Stimulated activated CD4-positive, alpha-beta T cell treated with anti-CD3 and anti-CD28 coated beads, Interleukin-15, amount 100 ng/mL, for 1 hour (primary cell): ENCODE measurements at places on chromosomes 13 and 19.

DNA sequence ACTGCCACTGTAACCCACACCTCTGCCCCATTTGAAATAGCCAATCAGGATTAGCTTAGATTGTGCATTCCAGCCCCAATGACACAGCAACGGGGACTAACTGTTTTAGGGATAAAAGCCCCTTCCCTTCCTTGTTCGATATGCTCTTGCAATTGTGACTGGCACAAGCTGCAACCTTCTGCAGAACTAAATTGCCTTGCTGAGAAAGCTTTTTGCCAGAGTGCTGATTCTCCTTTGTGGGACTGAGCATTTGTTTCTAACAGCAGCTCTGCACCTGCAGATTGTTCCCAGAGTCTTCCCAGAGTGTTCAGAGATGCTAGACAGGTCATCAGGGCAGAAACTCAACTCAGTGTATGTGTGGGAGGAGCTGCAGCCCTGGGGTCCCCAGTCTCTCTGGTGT lies 115.8 kb downstream of the ZNF675 start:
- DNase-seq, result no peak

DNA sequence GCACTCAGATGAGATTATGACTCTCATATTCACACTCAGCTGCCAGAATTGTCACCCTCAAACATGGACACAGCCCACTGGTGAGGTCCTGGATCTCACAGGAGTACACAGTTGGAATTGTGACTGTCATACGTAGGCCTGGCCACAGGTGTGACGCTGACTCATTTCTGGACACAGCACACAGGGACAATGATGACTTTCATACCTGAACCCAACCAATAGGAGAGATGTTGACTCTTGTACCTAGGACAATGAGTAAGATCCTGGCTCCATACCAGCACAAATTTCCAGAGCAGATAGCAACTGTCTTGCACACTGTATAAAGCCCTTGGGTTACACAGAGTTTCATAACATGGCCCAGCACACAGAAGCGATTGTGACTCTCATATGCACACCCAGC lies 46.4 kb downstream of the ZNF85 start:
- no peak for DNase-seq

DNA sequence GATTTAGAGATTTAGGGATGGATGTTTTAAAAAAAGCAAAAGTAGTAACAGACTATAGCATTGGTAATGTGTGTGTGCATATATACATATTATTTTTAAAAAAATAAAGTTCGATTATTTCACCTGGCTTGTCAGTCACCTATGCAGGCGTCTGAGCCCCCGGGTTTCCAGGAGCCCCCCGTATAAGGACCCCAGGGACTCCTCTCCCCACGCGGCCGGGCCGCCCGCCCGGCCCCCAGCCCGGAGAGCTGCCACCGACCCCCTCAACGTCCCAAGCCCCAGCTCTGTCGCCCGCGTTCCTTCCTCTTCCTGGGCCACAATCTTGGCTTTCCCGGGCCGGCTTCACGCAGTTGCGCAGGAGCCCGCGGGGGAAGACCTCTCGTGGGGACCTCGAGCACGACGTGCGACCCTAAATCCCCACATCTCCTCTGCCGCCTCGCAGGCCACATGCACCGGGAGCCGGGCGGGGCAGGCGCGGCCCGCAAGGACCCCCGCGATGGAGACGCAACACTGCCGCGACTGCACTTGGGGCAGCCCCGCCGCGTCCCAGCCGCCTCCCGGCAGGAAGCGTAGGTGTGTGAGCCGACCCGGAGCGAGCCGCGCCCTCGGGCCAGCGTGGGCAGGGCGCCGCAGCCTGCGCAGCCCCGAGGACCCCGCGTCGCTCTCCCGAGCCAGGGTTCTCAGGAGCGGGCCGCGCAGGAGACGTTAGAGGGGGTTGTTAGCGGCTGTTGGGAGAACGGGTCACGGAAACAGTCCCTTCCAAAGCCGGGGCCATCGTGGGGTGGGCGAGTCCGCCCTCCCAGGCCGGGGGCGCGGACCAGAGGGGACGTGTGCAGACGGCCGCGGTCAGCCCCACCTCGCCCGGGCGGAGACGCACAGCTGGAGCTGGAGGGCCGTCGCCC lies 840 bp upstream of the CCNA1 start:
- no peak for DNase-seq

- no peak for DNase-seq
These were observed 20.5 kb upstream of the C1QTNF9 start for GRCh38 chr13:24288870-24289269.

- no peak for DNase-seq
These were observed 6.0 kb downstream of the ATG4D start for GRCh38 chr19:10549733-10550132.

GRCh38 chr13:108345016-108345415 lies 75.5 kb downstream of the TNFSF13B start:
- DNase-seq, result no peak

GRCh38 chr19:29086182-29086581 lies 126.8 kb downstream of the UQCRFS1 start:
- DNase-seq, result no peak

- DNase-seq, result no peak
These were observed 1180.1 kb upstream of the ATXN8OS start for GRCh38 chr13:68927387-68928026.

DNA sequence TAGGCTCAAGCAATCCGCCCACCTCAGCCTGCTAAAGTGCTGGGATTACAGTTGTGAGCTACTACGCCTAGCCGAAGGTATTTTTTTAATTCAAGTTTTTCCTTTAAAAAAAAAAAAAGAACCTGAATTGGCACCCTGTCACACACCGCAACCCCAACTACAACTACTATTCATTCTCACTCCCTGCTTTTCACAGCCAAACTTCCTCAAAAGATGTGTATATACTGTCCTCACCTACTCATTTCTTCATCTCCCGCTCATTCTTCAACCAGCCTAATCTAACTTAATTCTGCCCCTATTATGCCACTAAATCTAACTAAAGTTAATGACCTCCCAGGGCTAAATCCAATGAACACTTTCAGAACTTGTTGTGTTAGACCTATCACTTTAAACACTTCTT lies 12.7 kb upstream of the WBP4 start:
- DNase-seq, result no peak

- DNase-seq, result no peak
These were observed 86.7 kb downstream of the DNAJC3 start for GRCh38 chr13:95763601-95764000.

- no peak for DNase-seq
These were observed 22.9 kb downstream of the CYP4F2 start for GRCh38 chr19:15874821-15875474.

DNA sequence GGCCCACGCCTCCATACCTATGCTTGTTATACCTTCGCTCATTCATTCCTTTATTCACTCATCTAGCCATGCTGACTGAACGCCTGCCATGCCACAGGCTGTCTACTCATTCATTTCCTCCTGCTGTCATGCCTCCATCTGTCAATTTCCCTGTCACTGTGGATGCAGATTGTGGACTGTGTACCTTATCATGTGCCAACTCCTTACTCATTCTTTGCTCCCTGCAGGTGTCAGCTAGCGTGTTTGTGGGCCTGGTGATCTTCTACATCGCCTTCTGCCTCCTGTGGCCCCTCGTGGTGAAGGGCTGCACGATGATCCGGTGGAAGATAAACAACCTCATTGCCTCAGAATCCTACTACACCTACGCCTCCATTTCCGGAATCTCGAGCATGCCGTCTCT lies 4.1 kb upstream of the PSMD8 start:
- DNase-seq, result no peak

GRCh38 chr13:113406321-113407102 lies 42.6 kb upstream of the GRTP1 start:
- no peak for DNase-seq

GRCh38 chr19:5627395-5627904 lies 4.6 kb downstream of the SAFB start:
- no peak for DNase-seq

DNA sequence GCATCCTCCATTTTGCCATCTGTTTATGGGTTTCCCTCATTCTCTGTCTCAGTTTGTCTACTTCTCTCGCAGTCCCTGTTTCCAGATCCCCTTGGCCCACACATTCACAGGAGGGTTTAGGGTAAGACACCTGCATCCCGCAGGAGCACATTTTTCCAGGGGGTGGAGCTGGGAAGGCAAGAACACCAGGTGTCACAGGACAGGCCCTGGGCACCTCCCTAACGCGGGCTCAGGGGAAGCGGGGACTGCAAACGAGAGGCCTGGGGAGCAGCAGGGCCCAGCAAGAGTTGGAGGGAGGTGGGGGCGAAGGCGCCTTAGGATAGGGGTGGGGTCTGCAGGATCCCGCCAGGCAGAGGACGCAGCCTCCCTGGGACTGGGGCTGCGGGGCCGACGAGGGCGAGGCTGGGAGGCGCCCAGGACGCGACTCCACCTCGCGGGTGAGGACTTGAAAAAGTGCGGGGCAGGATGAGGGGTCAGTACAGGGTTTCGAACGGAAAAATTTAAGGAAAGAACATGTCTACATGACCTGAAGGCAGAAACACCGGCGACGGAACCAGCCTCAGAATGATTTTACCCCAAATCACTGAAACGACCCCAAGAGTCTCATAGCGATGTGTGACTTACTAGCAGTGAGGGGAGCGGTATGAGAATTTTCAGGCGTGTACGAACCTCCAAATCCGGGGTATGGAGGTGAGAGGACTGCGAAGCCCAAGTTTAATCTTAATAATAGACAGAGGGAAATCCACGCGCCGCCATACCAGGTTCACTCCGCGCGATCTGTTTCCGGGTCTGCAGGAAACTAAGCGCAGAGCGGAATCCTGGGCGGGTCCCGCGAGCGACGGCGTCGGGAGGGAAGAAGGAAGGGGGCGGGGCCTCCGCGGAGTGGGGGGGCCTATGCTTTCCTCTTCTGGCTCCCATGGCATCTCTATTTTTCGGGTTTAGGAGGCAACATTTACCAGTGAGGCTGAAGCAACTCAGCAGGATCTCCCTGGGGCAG lies 7.1 kb upstream of the ERVV-2 start:
- no peak for DNase-seq

- no peak for DNase-seq
These were observed 704.4 kb upstream of the PCDH20 start for GRCh38 chr13:62119739-62120700.

DNA sequence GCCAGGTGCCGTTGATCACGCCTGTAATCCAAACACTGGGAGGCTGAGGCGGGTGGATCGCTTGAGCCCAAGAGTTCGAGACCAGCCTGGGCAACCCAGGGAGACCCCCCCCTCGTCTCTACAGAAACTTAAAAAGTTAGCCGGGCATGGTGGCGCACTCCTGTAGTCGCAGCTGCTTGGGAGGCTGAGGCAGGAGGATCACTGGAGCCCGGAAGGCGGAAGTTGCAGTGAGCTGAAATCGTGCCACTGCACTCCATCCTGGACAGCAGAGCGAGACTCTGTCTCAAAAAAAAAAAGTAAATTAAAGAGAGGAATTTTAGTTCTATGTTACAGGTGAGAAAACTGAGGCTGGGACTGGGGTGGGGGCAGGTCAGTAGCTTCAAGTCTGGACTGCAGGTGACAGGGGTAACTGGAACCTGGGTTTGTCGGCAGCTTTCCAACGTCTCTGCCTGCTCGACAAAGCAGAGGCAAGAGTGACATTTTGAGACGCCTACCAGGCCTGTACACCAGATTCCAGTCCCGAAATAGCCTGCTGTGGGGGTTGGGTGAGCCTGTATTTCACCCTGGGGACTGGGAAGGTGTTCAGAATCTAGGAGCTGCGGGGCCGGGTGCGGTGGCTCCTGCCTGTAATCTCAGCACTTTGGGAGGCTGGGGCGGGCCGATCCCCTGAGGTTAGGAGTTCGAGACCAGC lies 1.2 kb downstream of the SELENOW start:
- no peak for DNase-seq

DNA sequence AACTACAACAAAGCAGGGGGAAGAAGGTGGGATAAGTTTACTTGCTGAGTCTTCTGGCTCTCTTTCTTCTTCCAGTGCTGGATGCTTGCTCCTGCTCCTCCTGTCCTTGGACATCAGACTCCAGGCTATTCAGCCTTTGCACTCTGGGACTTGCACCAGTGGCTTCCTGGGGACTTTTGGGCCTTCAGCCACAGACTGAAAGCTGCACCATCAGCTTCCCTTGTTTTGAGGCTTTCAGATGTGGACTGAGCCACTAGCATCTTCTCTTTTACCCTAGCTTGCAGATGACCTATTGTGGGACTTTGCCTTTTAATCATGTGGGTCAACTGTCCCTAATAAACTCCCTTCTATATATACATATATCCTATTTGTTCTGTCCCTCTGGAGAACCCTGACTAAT lies 173.0 kb upstream of the UFM1 start:
- no peak for DNase-seq

- no peak for DNase-seq
These were observed 513.7 kb downstream of the GPC6 start for GRCh38 chr13:93740334-93740733.

DNA sequence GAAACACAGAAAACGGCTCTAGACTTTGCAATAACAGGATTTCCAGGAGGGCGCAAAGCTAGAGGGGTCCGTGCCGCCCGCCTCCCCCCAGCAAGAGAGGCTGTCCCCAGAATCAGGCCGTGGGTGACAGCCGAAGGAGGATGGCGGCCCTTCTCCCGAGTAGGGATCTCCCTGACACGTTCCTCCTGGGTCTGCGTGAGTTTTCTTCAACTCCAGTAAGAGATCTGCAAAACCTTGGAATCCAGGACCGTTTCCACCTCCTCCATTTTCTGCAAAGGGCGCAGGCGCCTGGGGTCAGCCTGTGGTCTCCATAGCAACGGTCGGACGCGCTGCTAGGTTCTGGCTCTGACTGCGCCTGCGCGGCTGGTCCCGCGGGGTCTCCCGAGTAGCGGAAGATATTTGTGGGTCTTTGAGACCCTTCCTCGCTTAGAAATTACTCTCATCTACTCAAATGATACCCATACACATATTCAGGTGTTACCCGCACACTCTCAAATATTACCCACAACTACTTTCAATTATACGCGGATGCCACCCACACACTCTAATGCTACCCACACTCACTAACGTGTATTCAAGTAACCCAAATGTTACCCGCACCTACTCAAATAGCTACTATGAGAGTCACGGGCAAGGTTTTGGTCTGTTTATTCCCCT lies 2.1 kb downstream of the PNMA8C start:
- no peak for DNase-seq

GRCh38 chr19:28466107-28467045 lies 746.6 kb downstream of the UQCRFS1 start:
- DNase-seq, result no peak

DNA sequence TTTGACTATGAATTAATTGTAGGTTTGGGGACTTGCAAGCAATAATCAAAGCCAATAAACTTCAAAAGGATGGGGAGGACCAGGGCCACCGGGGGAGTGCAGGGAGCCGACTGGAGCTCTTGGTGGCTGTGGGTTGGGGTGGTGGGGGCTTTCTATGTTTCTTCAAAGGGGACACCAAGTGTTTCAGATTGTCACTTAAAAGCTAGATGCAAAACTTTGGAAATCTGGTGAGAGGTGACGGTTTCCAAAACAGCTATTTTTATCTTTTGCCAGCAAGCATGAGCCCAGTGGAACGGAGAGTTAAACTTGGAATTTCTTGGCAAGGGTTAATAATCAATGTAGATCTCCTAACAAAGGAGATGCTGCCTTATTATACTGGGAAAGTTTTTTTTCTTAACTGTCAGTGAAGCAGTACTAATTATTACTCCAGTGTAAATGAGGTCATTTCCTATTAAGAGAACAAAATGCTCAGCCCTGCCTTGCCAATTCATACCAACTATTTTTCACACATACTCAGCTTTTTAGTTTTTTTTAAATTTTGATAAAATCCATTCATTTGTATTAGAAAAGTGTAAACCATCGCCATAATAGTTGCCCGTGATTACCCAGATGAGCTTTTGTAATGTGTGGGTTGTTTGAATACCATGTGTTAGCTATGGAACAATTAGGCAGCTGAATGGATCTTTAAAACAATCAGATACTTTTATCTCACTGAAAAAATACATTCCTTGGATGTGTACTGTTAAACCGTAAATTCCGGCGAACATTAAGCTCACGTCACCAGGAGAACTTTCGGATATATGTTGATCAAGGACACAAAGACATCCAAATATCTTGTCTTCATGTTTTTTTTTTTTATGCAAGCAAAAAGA lies 95.9 kb upstream of the ZNF536 start:
- DNase-seq, result no peak
